Activated T-helper 17 cell treated with anti-CD3 and anti-CD28 coated beads, Interleukin-2, amount 50 U/mL, for 72 hours (primary cell): ENCODE measurements at places on chromosomes 16 and 17. TPM values are rescaled to one million over a fixed set of nuclear protein-coding genes. Genes with fewer than 3 reads are reported as not detected.

MIEN1 gene
- 45.2 TPM for total RNA-seq

KRT33B gene
- not detected for total RNA-seq

MTMR4 gene
- 67.1 TPM for total RNA-seq

CYGB gene
- not detected for total RNA-seq

LAT gene
- total RNA-seq: 327 TPM
